ENCODE measurements at places on chromosomes 2 and 18.

- no peak for DNase-seq
Measured at GRCh38 chr2:99140056-99140859, 1.2 kb upstream of the C2orf15 start.

DNA sequence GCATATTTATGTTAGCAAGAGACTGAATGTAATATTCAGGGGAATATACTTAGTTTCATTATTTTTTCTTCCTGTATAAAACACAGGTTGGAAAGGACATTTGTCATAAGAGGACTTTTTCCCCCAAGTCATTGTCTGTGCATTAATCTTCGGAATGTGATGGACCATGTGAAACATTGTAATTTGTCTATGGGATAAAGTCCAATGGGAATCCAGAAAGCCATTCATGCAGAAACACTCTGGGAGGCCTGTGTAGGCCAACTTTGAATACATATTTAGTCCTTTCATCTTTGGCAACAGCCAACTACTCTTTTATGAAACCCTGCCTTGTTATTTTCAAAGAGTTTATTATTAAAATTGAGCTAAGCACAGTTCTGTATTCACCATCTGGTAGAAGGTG, 386.4 kb downstream of the PIK3C3 start:
- DNase-seq, result no peak

DNA sequence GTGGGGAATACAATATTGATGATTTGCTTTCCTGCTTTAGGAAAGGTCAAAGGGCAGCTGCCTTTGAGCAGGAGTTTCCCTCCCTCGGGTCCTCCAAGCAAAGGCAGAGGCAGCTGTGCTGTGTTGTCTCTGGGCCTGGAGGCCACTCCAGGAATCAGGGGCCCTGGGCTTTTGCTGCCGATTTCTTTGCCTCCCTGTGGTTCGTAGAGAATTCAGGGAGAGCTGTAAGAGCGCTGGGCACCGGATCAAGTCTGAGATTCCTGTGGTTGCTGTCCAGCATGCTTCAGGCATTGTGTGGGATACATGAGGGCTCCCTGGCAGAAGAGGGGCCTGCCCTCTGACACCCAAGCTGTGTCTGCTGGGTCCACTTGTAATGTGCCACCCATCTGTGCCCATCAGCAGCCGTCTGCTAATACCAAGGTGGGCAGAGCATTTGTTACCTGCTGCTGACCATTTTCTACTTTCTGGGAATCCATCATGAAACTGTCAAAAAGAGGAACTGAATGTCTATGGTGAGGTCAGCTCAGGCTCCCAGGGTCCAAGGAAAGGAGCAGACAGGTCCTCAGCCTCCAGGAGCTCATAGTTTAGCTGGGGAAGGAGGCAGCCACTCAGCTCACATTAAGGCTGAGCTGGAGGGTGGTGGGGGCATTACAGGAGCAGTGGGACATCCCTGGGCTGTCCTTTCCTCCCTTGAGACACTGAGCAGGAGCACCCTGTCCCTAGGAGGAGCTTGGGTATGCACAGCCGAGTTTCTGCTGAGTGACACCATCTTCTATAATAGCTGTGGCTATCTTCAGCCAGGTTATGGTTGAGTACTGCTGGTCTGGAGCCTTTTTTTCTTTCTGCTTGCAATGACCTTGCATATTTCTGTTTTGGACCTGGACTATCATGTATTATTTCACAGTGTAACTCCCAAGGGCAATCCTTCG, 68.5 kb downstream of the CTIF start:
- no peak for DNase-seq

GRCh38 chr2:75607988-75608683, 38.4 kb upstream of the MRPL19 start:
- no peak for DNase-seq

DNA sequence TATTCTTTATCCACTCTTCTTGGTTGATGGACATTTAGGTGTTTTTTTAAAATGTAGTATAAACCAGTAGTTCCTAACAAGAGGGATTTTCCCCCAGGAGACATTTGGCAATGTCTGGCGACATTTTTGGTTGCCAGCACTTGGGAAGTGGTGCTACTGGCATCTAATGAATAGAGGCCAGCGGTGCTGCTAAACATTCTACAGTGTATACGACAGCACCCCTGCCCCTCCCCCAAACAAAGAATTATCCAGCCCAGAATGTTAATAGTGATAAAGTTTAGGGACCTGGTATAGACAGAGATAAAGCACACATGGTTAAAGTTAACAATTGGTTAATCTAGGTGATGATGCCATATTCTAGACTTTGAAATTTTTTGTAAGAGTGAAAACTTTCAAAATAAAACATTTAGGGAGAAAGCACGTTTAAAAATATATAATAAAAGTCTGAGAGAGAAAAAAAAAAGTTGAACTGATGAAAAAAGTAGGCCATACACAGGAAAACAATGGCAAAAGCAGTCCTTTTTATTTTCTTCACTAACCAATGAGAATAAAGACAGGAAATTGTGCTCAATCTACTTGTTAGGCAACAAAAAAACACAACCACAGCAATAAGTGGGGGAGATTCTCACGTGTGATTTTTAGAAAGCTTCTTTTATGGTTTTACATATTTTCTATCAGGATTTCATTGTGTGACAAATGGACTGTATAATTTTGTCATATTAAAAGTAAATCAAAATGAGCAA, 14.8 kb downstream of the FBXO48 start:
- no peak for DNase-seq

- no peak for DNase-seq
Measured at GRCh38 chr2:101002562-101003277, 631 bp downstream of the RPL31 start.

DNA sequence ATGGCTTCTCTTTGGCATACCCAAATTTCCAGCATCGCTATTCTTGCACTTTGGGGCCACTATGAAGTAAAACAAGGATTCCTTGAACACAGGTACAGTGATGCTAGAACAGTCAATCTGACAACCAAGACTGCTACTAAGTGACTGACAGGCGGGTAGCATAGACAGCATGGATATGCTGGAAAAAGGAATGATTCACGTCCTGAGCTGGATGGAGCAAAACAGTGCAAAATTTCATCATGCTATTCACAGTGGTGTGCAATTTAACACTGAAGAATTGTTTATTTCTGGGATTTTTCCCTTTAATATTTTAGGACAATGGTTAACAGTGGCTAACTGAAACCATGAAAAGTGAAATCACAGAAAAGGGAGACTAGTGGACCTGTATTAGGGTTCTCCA, 1511.2 kb upstream of the ZEB2 start:
- DNase-seq, result no peak

DNA sequence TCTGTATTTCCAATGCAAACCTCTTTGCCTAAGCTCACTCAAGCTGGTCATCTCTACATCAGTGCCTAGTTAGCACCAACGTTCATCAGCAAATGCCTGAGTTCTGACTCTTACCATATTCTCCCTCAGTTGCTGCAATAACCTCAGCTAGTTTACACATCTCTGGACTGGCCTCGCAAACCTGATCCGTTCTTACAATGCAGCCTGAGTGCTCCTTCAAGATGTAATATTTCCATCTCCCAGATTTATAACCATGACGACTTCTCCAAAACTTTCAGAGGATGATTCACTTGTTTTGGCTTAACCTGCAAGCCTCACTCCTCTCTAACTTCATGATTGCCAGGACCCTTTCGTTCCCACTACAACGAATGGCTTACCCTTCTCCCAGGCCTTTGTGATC, 69.7 kb downstream of the DIPK1C start:
- DNase-seq, result no peak

DNA sequence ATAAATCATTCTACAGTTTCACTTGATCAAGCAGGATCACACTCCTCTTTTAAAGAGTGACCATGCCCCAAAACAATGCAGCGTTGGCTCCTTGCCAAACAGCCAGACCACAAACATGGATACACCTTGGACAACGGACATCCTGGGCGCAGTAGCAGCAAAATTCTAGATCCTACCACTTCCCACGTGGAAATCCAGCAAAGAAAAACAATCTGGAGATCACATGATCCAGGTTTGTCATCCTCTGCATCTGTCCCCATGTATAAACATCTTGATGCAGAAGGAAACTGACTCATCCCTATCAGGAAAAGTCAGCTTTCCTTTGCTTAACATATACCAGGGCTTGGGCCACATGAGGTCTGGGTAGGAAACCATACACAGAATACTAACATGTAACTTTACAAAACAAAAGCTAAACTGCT, 53.1 kb downstream of the ZNF521 start:
- DNase-seq, result no peak

DNA sequence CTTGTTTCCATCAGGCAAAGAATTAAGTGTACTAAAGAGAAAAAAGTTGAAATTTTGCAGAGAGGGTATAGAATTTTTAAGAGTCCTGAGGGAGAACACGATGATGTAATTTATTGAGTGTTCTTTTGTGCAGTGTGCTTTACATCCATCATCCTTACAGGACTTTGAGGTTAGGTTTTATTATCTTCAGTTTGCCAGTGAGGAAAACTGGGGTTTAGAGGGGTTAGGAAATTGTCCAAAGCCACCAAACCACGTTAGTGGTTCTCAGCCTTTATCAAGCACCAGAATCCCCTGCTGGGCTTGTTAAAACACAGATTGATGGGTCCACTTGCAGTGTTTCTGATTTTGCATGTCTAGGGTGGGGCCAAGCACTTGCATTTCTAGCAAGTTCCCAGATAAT, 277.5 kb downstream of the KCNS3 start:
- no peak for DNase-seq

DNA sequence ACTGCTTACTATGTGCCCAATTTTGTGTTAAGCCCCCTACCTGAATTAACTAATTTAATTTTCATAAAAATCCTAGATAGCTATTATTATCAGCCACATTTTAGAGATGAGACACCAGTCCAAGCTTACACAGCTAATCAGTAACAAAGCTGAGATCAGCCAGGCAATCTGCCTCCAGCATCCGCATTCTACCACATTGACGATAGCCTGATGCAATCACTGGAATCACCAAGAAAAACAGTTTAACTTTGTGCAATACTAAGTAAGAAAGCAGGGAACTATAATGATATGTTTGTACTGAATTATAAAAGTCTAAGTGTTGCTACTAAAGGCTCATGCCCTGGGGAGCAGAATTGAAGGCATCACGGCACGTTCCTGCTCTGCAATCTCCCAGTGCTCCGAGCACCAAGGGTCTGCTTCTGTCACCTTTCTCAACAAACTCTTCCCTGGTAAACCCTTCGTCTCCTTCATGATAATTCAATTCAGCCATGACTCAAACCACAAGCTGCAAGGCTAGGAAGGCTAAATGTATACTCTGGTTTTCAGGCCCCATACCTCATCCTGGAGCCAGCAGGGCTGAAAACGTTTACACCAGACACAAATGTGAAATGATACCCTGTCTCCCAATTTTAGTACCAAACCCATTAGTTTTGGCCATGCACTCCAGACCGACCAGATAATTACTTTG, 19.4 kb downstream of the KANSL3 start:
- DNase-seq, result no peak

GRCh38 chr2:238338710-238339394, 18.5 kb downstream of the TRAF3IP1 start:
- DNase-seq, result no peak

DNA sequence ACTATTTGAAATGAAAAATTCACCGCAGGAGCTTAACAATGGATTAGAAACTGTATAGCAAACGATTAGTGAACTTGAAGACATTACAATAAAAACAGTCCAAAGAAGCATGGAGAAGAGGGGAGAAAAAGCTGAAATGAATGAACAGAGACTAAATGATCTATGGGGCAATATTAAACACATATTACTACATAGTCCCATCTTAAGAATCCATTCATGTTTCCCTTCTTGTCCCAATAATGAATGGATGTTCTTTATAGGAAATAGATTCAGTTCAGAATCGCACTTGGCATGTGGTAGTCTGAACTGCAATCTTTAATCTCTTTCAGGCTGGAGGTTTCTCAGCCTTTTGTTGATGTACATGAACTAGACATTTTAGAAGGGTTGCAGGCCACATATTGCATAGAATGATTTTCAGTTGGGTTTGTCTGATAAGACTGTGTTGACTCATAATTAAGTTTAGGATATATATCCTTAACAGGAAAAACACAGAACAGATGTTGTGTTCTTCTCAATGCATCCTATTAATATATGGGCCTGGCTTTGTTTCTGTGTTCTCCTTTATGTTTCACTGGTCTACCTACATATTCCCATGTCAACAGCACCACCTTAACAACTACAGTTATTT, 27.9 kb downstream of the CCDC88A start:
- no peak for DNase-seq

- DNase-seq, result no peak
Measured at GRCh38 chr2:235989591-235989990, 178.6 kb downstream of the GBX2 start.

GRCh38 chr2:26018184-26019055, 15.5 kb upstream of the RAB10 start:
- no peak for DNase-seq

- no peak for DNase-seq
Measured at GRCh38 chr2:10255189-10256030, 47.3 kb upstream of the HPCAL1 start.

DNA sequence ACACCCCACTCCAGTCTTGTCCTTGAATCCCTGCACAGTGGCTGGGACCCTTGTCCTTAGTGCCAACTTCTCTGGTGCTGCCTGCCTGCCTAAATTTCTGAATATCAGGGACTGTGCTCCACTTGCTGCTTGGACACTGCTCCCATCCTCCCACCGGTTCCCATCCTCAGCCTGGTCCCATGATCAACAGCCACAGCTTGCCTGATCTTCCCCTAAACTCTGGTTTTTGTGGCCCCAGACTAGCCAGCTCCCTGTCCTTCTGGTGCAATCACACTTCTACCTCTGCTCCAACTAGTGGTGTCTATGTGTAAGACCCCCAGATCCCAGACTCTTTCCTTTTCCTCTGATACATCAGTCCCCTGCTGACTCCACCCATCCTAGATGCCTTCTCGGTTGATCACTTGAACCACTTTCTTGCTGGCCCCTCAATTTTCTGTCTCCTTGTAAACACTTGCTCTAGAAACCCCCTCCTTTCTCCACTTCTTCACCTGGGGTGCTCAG, 37.2 kb upstream of the POLE4 start:
- DNase-seq, result no peak

DNA sequence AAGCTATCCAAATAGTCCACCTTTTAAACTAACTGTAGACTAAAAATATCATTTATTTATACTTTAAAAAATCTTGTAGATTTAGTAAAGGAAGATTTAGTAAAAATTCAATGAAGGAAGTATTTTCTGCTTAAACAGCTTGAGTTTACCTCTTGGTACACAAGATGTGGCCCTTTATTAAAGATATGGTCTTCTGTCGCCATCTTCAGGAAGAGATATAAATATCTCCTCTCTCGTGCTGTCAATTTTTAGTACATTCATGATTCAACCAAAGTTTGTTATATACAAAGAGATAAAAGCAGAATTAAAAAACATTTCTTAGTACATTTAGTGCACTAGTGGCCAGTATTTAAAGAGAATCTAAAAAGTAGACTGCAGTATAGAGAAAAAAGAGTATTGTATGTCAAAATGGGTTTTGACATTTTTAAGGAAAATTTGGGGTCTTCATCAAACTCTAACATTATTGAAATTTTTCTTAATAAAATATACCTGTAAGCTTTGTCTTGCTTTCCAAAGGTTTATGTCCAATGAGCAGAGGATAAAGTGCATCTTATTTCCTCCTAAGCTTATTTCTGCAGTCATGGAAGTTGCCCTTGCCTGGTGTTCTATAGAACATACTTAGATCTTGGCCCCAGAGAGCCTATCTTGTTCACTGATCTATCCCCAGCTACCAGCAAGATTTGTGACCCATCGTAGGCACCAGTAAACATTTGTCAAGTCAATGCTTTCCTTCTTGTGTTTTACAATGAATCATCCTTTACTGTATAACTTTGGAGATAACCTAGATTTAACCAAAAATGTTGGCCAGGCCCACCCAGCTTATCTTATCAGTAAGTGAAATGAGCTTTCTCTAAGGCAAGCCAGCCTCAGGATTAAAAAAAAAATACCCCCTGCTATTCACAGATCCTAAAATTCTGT, 18.5 kb upstream of the EML6 start:
- no peak for DNase-seq

- DNase-seq, result no peak
Measured at GRCh38 chr18:3466045-3466444, 16.1 kb downstream of the TGIF1 start.

Data from GM19239 (cell line).